ENCODE measurements at places on chromosomes 7 and 10. TPM values are rescaled to one million over a fixed set of nuclear protein-coding genes. Genes with fewer than 3 reads are reported as not detected.

The GPNMB gene
- total RNA-seq = 1.9 TPM

The KLF14 gene
- not detected for total RNA-seq

The UNC5B gene
- total RNA-seq = 0.02 TPM

The TMEM196 gene
- total RNA-seq = not detected

The ABCB4 gene
- total RNA-seq = not detected

The CHCHD3 gene
- total RNA-seq = 52.8 TPM

The CC2D2B gene
- 0.76 TPM for total RNA-seq

The STOX1 gene
- 0.37 TPM for total RNA-seq

The H2BK1 gene
- total RNA-seq = 0.66 TPM

The PRKG1 gene
- not detected for total RNA-seq

The RADIL gene
- 0.15 TPM for total RNA-seq

The VWDE gene
- total RNA-seq = 4.4 TPM

The CALML5 gene
- not detected for total RNA-seq

The GPR26 gene
- not detected for total RNA-seq

The GARIN1A gene
- 3.4 TPM for total RNA-seq

The SVOPL gene
- total RNA-seq = not detected

The SYPL1 gene
- total RNA-seq = 27.4 TPM

The CFAP46 gene
- total RNA-seq = not detected

The INA gene
- 0.54 TPM for total RNA-seq

The CDK6 gene
- 183 TPM for total RNA-seq

The SLC35B4 gene
- 22.3 TPM for total RNA-seq

The BET1 gene
- total RNA-seq = 22.7 TPM

The VKORC1L1 gene
- 19.2 TPM for total RNA-seq

The SYNPO2L gene
- total RNA-seq = not detected

The C7orf33 gene
- not detected for total RNA-seq

The ARHGAP22 gene
- total RNA-seq = not detected

The PLAU gene
- total RNA-seq = 1.1 TPM

The FAM131B gene
- 0.37 TPM for total RNA-seq

The ZSCAN25 gene
- total RNA-seq = 26.8 TPM

Data from T-helper 1 cell treated with Interleukin-12 subunit alpha and Interleukin-12 subunit beta and Interleukin-4 antibody, amounts not matched to agents 30 ng/mL and 1 ng/mL, for 36 hours (primary cell).